ENCODE measurements at places on chromosomes 1 and 21.

DNA sequence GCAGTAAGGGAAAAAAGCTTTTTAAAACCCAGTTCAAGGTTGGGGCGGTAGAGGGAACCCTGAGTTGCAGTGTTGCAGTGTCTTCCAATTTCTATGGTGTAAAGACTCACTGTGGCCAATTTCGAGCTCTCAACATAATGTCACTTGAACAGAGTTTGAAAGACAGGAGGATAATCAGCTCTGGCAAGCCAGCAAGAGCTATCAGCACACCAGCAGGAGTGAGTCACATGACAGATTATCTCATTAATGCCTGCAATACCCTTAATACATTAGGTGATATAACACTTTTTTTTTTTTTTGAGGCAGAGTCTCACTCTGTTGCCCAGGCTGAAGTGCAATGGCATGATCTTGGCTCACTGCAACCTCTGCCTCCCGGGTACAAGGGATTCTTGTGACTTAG, 22.8 kb downstream of the SLC9C2 start:
- no peak for DNase-seq

DNA sequence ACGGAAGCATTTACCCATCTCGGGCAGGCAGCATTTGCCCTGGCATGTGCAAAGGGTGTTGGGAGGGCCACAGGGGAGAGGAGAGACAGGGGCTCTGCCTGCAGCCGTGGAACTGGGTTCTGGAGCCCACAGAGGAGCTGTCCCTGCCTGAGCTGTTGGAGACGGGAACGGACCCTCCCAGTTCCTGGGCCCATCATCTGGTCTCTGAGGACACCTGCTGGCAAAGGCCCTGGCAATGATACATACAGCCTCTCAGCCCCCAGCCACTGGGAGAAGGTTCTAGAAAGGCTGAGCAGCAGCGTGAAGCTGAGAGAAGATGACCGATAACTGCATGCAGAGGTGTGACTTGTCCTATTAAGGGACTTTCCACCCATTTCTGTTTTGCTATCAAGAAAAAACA, 31.4 kb downstream of the FAAP20 start:
- no peak for DNase-seq

DNA sequence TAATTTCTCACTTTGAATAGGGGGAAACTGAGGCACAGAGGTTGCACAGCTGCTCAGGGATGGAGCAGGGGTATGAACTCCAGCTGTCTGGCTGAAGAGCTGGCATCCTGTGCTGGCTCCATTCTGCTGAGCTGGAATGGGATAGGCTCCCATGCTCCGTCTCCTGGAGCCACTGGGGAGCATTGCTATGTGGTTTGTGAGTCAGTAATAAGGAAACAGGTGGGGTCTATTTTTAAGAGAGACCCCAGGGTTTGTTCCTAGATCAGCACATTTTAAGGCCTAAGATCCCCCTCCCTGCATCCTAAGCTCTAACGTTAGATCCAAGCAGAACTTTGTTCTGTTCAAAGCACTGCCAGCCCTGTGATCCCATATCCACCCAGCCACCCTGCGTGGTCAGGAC, 72.2 kb downstream of the LACTBL1 start:
- no peak for DNase-seq

DNA sequence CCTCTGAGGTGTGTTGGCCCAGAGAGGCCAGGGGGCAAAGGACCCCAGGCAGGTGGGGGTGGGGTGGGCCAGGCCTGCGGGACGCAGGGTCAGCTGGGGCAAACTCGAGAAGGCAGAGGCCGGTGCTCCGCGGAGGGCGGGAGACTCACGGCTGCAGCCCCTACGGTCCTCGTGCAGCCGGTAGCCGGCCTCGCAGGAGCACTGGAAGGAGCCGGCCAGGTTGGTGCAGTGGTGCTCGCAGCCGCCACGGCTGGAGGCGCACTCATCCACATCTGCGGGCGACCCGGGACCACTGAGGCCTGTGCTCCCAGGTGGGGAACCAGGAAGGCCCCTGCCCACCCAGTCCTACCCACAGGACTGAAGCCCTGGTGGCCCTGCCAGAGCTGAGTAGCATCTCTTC, 55.3 kb downstream of the ARHGEF16 start:
- no peak for DNase-seq

GRCh38 chr21:26118938-26119540, 51.5 kb downstream of the APP start:
- DNase-seq, result no peak

- no peak for DNase-seq
Measured at GRCh38 chr1:174074757-174075156, 52.6 kb upstream of the RC3H1 start.

- DNase-seq, result no peak
Measured at GRCh38 chr1:98172578-98172977, 251.7 kb upstream of the DPYD start.

DNA sequence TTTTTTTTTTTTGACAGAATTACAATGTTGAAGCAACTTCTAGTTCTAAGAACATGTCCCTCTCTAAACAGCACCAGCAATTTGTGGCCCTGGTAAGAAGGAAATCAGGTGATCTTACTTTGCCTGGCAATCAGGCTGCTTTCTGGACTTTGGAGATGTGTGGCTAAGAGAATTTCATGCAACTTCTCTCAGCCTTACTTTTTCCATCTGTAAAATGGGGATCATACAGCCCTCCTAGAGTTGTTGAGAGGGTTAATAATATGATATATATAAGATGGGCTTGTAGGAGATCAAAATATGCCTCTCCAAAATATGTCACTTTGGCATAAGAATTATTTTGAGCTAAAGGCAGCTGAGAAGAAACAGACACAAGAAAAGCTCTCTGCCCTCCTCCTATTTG, 92.0 kb downstream of the SLC25A24 start:
- no peak for DNase-seq

DNA sequence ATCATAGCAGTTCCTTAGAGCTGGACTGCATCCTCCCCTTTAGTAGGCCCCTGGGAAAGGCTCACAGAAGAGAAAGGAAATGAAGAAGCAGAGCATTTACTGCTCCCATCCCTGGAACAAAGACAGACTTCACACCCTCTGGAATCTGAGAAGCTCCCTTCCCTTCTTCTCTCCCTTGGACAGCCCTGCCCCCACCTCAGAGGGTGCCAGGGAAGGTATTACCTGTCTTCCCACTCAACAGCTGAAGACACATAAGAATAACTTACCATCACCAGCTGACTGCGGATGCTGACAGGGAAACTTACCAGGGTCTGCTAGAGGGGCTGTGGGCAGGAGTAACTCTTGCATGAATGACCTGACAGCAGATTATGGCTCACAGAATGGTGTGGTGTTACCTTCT, 14.1 kb upstream of the FAAH start:
- no peak for DNase-seq

DNA sequence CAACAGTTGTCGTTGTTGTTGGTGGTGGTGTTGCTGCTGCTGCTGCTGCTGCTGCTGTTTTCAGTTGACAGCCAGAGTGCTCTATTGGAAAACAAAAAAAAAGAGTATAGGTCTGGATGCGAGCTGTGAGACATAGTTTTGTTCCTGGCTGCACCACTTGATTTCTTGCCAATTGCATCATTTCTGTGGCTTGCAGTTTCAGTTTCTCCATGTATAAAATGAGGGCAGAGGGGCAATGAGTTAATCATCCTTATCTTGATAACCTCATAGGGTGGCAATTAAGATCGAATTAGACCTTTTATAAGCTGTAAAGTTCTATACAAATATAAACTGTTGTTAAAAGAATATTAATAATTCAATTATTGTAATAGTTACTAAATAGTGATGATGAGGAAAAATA, 156.7 kb downstream of the DMRTA2 start:
- DNase-seq, result no peak

All from activated CD8-positive, alpha-beta memory T cell treated with anti-CD3 and anti-CD28 coated beads for 1 hour (primary cell).